ENCODE measurements at places on chromosomes 11 and 22.
A peak's percentile ranks its signal among the peaks of the same experiment; 100 is the strongest.

- H3K4me1 ChIP-seq = no peaks in the 10 kb centered on the region
- H3K27ac ChIP-seq = no peak overlapping the region
- no peaks in the 10 kb centered on the region for H3K36me3 ChIP-seq
- peaks cover 22% of the 10 kb centered on the region for H3K27me3 ChIP-seq
- H3K4me3 ChIP-seq = no peak overlapping the region
These were observed 38.2 kb upstream of the ABTB2 start for GRCh38 chr11:34395916-34396550.

DNA sequence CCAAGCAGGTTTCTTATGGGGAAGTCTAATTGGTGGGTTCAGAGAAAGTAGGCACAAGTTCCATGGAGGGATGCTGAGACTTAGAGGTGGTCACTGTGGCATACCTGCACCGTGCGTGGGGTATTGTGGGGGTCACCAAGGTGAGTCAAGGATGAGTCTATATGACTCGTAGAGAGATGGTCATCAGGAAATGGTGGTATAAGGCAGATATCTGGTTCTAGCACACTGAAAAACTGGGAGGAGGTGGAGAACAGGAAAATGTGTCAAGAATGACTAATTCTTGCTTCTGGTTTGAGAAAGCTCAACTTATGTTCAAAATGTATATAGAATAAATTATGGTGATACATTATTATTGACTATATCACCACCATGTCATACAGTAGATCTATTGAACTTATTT lies 258.1 kb downstream of the RAB38 start:
- no peaks in the 10 kb centered on the region for H3K4me1 ChIP-seq
- no peak for DNase-seq
- no peaks in the 10 kb centered on the region for H3K36me3 ChIP-seq
- H3K27ac ChIP-seq = no peak overlapping the region
- H3K27me3 ChIP-seq = no peaks in the 10 kb centered on the region

- H3K27me3 ChIP-seq = peaks cover 11% of the 10 kb centered on the region
- H3K4me3 ChIP-seq = no peak overlapping the region
- H3K36me3 ChIP-seq = no peaks in the 10 kb centered on the region
These were observed 12.3 kb downstream of the KCNJ1 start for GRCh38 chr11:128854841-128855240.

DNA sequence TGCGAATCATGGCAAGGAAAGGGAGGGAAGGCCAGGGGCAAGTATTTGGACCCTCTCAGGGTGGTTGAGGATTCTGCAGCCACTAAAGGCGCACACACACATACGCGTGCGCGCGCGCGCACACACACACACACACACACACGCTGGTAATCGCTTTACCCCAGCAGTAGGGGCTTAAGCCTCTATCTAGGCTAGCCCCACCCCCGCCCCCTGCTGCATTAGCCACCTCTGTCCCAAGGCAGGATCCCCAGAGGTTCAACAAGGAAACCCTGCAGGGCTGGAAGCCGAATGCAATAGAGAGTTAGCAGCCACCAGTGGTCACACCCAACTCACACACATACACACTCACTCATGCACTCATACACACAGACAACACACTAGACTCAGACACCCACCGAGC lies 28.6 kb upstream of the ELFN2 start:
- no peak overlapping the region for H3K4me3 ChIP-seq
- peaks cover 7% of the 10 kb centered on the region for H3K4me1 ChIP-seq
- no peak overlapping the region for H3K27ac ChIP-seq
- DNase-seq = no peak

GRCh38 chr11:58573451-58574104 lies 2.1 kb downstream of the LPXN start:
- DNase-seq = peak; percentile 20
- H3K27me3 ChIP-seq = no peaks in the 10 kb centered on the region
- peak overlapping the region; percentile 100 for H3K27ac ChIP-seq
- H3K4me1 ChIP-seq = peaks cover 45% of the 10 kb centered on the region
- peak overlapping the region; percentile 90 for H3K4me3 ChIP-seq
- H3K36me3 ChIP-seq = peaks cover 49% of the 10 kb centered on the region

GRCh38 chr22:20867179-20868024 lies 8.6 kb downstream of the SNAP29 start:
- H3K36me3 ChIP-seq = peaks cover 13% of the 10 kb centered on the region
- H3K27me3 ChIP-seq = no peaks in the 10 kb centered on the region
- no peak overlapping the region for H3K4me3 ChIP-seq
- peaks cover 14% of the 10 kb centered on the region for H3K4me1 ChIP-seq

DNA sequence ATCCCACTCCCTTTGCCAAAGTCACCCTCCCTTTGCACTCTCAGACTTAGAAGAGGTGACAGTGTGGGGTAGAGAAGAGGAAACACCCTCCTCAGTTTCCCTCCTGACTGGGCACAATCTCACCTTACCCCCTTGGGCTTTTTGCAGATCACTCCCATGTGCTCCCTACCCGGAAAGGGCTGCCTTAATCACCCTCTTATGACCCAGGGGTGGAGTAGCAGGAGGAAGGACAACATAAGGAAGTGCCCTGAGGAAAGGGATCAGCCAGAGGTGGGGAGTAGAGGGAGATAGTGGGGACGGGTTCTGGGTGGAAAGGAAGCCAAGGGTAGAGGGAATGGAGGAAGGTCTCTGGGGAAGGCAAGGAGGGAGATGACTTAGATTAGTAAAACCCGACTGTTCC lies 52.0 kb downstream of the NRXN2 start:
- H3K27ac ChIP-seq = no peak overlapping the region
- no peaks in the 10 kb centered on the region for H3K4me1 ChIP-seq

Data from activated T-helper 2 cell treated with anti-CD3 and anti-CD28 coated beads, Interferon-gamma antibody, Interleukin-2, Interleukin-4, amounts not matched to agents 10 μg/mL and 5 μg/mL and 100 μg/mL, durations not matched to agents 14 hours and 24 hours and 36 hours (primary cell).